ENCODE measurements at places on chromosomes 2 and 18.
A peak's percentile ranks its signal among the peaks of the same experiment; 100 is the strongest.

- no peak for DNase-seq
Observed at GRCh38 chr2:127651381-127651809, 5.4 kb downstream of the GPR17 start.

GRCh38 chr18:75168619-75169018 is 40.3 kb downstream of the PTGR3 start:
- no peak for DNase-seq

- no peak for DNase-seq
Observed at GRCh38 chr2:224208007-224208406, 168.9 kb upstream of the SERPINE2 start.

DNA sequence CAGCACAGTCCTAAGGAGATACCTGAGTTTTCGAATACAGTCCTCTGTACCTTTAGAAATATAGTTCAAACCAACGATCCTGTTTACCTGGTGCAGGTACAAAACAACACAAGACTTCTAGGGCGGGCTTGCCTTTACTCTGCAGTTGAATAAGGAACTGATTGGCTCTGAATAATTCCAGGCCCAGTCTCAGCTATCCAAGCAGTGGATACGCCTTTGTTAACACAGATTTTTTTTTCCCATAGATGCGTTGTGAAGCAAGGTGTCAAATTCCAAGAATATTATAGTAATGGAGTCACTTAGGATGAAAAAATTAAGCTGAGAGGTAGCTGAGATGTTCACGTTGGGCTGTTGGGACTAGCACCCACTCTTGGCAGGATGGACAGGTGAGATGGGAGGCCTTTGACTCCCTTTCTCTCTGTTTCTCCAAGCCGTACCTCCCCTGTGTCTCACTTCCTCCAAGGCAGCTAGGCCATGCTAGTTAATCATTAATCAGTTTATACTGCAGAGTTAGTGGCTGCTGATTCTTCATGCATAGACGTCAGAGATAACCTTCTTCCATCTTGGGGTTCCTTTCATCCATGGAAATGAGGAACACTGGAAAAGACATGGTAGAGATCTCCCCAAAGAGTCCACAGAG is 380.8 kb upstream of the ACVR2A start:
- peak; percentile 63 for DNase-seq

DNA sequence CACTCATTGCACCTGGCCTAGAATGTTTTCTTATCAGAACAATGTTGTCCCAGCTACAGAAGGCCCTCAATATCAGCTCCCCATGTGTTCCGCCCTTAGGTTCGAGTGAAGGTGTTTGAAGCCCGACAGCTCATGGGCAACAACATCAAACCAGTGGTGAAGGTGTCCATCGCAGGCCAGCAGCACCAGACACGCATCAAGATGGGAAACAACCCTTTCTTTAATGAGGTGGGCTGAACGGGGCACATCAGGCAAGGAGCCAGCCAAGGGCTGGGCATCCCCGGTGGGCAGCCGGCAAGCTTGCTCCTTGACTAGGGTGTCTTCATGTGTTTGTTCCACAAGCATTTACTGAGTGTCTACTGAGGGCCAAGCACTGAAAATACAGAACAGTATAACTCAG is 9.2 kb downstream of the FER1L5 start:
- DNase-seq: no peak

DNA sequence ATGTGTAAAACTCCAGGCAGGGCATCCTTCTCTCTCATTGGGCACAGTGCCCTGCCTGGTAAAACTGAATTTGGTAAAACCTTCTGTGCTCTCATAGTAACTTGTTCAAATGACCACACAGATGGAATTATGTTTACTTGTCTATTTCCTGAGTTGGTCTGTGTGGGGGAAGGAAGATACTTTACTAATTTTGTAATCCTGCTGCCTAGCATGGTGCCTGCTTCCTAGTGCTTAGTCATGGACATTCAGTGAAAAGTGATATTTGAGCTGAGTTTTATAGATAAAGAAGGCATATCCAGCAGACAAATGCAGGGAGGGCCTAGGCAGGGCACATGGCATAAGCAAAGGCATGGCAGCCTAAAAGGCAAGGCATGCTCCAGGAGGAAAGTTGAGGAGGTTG is 199.4 kb downstream of the FSHR start:
- DNase-seq: no peak

DNA sequence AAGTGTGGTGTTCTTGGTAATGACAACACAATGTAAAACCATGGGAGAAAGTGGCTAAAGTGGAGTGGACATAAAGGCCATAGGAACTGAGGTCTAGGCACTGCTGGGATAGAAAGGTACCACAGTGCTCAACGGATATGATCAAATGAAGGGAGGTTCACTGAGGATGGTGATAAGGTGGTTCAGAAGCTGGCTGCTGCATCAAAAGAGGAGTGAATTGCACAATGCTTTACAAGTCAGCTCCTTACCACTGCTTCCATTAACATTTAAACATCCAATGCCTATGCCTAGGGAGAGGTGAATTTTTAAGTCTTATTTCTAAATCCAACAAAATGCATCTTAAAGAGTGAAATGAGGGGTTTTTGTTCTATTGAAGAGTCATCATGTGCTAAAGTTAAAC is 100.1 kb upstream of the ITGB6 start:
- no peak for DNase-seq

GRCh38 chr2:131052741-131053263 is 40.5 kb downstream of the FAM168B start:
- no peak for DNase-seq

GRCh38 chr18:35581898-35582641 is 530 bp downstream of the GALNT1 start:
- peak; percentile 47 for DNase-seq

- DNase-seq: no peak
Observed at GRCh38 chr2:65374575-65374974, 57.8 kb downstream of the SPRED2 start.

DNA sequence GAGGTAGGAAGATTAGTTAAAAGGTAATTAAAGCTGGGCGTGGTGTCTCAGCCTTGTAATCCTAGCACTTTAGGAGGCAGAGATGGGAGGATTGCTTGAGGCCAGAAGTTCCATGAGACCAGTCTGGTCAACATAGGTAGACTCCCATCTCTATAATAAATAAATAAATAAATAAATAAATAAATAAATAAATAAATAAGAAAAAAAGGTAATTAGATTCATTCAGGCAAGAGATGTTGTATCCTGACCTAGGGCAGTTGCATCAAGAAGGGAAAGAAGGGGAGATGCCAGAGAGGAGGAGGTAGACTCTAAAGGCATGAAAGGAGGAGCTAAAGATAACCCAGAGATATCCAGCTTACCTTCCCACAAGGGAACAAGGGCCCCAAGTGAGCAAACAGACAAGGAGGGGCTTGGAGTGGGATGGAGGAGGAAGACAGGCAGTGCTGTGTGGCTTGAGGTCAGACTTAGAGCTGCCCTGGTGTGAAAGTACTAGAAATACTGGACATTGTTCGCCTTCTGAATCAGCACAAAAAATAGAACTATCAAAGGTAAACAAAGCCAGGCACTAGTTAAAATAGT is 7.4 kb upstream of the RAB1A start:
- DNase-seq: peak; percentile 49

GRCh38 chr2:200613692-200614091 is 27.9 kb downstream of the AOX1 start:
- DNase-seq: no peak

GRCh38 chr18:74803117-74803516 is 205.4 kb downstream of the ZNF407 start:
- DNase-seq: no peak

GRCh38 chr2:64551851-64552250 is 27.7 kb downstream of the AFTPH start:
- DNase-seq: no peak

DNA sequence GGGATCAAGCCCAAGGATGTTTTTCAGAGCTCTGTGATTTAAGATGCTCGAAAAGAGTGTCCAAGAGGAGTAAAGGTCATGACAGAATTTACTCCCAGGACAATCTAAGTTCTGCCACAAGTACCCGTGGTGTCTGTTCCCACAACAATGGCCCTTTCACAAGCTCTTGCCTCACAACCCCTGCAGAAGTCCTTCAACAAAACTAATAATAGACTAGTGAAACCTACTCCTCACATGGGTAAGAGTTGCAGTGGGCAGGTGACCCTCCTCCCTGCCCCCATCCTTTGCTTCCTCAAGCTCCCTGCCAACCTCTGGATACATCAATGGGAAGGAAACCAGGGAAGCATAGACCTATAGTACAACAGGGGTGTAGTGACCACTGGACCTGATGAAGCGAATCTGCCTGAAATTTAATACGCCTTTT is 34.9 kb downstream of the PTCD3 start:
- no peak for DNase-seq

DNA sequence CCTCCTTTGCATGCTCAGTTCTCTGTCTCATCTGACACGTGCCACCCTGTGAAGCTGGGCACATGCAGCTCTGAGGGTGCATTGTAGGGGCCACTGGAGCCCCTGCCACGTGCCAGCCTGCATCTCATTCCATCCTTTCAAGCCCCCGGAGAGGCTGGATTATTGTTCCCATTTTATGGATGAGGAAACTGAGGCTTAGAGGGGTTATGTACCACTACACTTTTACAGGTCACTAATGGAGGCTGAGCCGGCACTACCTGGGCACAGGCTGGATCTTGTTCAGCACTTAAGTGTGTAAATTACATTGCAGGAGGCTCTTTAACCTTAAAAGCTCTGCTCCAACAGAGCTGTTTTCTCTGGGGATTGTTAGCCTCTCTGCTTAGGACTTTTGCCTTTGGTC is 47.5 kb downstream of the KCNIP3 start:
- DNase-seq: no peak

DNA sequence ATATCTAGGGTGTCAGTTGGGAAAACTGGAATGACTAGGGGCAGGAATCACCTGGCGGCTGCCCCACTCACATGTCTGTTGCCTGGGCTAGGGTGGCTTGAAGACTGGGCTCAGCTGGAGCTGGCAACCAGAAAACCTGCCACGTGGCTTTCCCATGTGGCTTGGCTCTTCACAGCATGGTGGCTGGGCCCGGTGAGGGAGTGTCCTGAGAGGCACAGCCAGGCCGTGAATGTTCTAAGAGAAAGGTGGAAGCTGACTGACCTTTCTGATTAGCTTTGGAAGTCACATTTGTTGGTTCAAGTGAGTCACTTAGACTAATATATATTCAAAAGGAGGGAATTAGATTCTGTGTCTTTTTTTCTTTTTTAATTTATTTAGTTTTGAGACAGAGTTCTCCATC is 22.7 kb downstream of the SP5 start:
- peak; percentile 26 for DNase-seq

- DNase-seq: peak; percentile 36
Observed at GRCh38 chr18:49618742-49619681, 57.2 kb downstream of the LIPG start.

GRCh38 chr2:81647715-81648230 is 1343.2 kb upstream of the LRRTM1 start:
- no peak for DNase-seq

- no peak for DNase-seq
Observed at GRCh38 chr2:108847000-108847399, 60.4 kb downstream of the CCDC138 start.

DNA sequence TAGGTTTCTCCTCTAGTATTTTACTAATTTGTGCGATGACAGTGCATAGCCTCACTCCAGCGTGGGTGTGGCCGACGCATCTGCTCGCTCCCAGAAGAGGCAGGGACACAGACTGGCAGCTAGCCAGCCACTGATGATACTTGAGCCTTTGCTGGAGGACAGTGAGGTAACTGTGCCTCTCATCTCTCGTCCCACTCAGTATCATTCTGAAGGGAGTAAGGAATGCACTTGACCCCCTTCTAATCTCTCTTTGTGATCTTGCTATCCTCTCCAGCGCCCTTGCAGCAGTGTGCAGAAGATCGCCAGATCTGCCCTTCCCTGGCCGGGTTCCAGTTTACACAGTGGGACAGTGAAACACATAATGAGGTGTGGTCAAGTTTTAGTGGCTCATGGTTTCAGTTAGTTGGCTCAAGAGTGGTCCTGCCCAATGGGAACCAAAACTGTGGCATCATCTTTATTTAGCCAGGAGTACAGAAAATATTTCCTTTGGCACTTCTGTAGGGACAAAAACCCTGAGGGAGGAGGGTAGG is 17.5 kb downstream of the NCAPH start:
- no peak for DNase-seq

GRCh38 chr18:10459587-10459986 is 5.2 kb downstream of the APCDD1 start:
- DNase-seq: no peak

DNA sequence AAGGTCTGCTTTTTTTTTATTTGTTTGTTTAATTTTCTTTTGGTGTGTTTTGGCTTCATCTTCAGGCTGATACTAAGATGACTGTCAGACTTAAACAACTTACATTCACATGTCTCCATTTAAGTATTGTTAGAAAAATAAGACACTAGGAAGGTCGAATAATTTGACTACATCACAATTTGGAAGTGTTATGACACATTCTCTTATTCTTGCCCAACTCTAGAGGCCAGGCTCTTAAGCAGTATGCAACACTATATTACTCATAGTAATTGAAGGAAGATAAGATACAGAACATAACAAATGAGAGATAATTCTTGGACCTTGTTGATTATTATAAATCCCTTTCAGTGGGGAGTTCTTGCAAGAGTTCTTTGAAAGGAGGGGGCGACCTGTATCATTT is 295.3 kb upstream of the COL3A1 start:
- DNase-seq: no peak

DNA sequence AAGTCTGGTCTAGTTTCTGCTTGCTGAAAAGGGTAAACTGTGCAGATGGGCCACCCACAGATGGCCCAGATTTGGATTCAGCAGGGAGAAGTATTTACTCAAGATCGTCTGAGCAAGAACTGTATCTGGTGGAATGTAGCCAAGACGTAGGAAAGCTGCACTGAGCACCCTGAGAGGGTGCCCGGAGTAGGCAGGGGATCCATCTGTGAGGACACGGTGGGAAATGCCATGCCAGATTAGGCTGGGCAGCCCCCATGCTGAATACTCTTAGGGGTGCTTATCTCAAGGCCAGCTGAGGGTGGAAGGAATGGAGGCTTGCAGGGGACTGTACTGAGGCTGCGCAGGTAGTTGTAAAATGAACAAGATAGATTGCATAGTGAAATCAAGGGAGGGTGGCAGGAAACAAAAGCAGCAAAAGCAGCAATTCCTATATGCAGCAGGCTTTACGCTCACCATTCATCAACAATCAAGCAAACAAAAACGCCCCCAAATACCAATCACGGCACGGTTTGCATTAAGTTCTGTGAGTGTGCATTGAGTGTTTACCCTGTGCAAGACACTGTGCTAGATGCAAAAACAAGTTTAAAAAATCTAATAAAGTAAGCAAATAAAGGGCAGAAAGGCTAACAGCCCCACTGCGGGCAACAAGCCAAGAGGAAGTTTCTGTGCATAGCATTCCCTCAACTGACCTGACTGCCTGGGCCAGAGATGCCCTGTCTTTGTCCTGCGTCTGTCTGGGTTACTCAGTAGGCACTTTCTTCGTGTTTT is 32.2 kb upstream of the LPIN2 start:
- peak; percentile 63 for DNase-seq

DNA sequence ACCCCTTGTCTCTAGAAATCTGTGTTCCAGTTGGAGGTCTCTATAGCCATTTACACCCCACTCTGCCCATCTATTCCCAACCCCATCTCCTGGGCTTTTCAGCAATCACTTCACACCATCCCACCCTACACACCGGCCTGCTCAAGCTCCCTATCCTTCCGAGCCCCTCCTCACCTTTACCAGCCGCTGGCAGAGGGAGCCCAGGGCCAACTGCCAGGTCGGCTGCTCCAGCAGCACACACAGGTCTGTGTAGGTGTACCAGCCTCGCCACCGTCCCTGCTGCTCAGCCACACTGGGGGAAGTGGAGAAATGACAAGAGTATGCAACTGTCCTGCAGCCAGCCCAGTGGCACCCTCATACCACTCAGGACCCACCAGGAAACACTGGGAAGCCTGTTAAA is 3.3 kb upstream of the SLC23A3 start:
- no peak for DNase-seq
